ENCODE measurements at places on chromosomes 2 and 18. TPM values are rescaled to one million over a fixed set of nuclear protein-coding genes. Genes with fewer than 3 reads are reported as not detected.

GRCh38 chr2:171347591-171348032, 86.2 kb downstream of the METTL8 start:
- H3K4me1 ChIP-seq, result peaks cover 31% of the 10 kb centered on the region
- no peak overlapping the region for H3K4me3 ChIP-seq
- H3K36me3 ChIP-seq, result peaks cover 4% of the 10 kb centered on the region
- peak; percentile 39 for DNase-seq
- H3K27ac ChIP-seq, result peak overlapping the region; percentile 65

Gene TRAPPC8
- 34.2 TPM for total RNA-seq

Gene AMER3
- not detected for total RNA-seq

DNA sequence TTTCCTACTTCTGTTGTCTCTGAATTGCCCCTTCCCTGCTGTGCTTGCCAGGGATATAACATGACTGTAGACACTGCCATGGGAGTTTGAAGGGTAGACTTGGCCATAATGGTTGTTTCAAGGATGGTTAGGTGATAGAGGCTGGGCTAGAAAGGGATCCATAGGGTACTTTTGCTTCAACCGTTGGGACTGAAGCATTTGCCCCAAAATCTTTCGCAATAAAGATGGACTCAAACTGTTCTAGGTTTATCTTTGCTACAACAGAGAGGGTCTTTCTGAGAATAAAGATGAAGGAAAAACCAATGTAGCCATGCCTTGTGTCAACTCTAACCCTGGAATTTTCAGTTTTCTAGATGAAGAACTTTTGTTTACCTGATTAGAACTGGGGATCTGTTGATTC, 27.2 kb downstream of the MSGN1 start:
- DNase-seq, result no peak
- H3K4me3 ChIP-seq, result no peak overlapping the region
- H3K4me1 ChIP-seq, result no peaks in the 10 kb centered on the region
- peaks cover 4% of the 10 kb centered on the region for H3K27me3 ChIP-seq

Gene ALPG
- not detected for total RNA-seq

GRCh38 chr18:55370936-55371335, 217.1 kb downstream of the TCF4 start:
- no peak overlapping the region for H3K4me3 ChIP-seq
- no peaks in the 10 kb centered on the region for H3K4me1 ChIP-seq
- H3K27ac ChIP-seq, result no peak overlapping the region
- no peaks in the 10 kb centered on the region for H3K27me3 ChIP-seq

GRCh38 chr18:78724214-78724914, 255.3 kb upstream of the SALL3 start:
- H3K4me3 ChIP-seq, result no peak overlapping the region
- no peaks in the 10 kb centered on the region for H3K36me3 ChIP-seq
- H3K4me1 ChIP-seq, result no peaks in the 10 kb centered on the region

GRCh38 chr2:182132605-182133004, 147.0 kb downstream of the PPP1R1C start:
- H3K27ac ChIP-seq, result no peak overlapping the region
- no peak overlapping the region for H3K4me3 ChIP-seq
- no peaks in the 10 kb centered on the region for H3K4me1 ChIP-seq
- H3K36me3 ChIP-seq, result no peaks in the 10 kb centered on the region

DNA sequence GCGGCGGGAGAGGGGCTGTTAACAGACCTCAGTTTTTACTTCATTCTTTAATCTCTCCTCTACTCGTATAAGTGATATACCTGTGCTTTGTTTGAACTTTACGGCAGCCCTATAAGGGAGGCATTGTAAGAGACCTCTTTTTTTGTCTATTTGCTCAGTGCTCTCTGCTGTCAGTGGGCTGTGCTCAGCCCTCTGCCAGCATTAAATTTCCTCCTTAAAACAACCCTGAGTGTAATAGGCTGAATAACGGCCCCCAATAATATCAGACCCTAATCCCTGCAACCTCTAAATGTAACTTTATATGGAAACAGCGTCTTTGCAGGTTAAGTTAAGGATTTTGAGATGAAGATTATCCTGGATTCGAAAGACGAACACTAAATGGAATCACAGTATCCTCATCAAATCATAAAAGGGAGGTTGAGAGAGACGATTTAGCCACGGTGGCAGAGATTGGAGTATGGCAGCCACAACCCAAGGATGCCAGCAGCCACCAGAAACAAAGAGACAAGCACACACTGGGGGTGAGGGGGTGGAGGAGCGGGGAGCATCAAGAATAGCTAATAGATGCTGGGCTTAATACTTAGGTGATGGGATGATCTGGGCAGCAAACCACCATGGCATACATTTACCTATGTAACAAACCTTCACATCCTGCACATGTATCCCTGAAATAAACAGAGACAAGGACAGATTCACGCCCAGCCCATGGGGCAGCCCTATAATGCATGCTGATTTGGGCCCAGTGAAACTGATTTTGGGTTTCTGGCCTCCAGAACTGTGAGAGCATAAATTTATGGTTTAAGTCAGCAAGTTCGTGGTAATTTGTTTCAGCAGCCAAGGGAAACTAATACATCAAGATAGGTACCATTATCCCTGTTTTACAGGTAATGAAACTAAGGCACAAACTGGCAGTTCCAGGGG, 894 bp upstream of the FARSB start:
- H3K27me3 ChIP-seq, result no peaks in the 10 kb centered on the region
- peaks cover 31% of the 10 kb centered on the region for H3K4me1 ChIP-seq
- peak overlapping the region; percentile 91 for H3K4me3 ChIP-seq
- peak overlapping the region; percentile 98 for H3K27ac ChIP-seq
- DNase-seq, result no peak

Gene XDH
- not detected for total RNA-seq

Gene TDRD15
- 0.02 TPM for total RNA-seq

GRCh38 chr2:74148457-74149246, 940 bp upstream of the BOLA3 start:
- H3K4me3 ChIP-seq, result peak overlapping the region; percentile 2
- no peak for DNase-seq
- H3K27me3 ChIP-seq, result no peaks in the 10 kb centered on the region

Gene PROM2
- not detected for total RNA-seq

DNA sequence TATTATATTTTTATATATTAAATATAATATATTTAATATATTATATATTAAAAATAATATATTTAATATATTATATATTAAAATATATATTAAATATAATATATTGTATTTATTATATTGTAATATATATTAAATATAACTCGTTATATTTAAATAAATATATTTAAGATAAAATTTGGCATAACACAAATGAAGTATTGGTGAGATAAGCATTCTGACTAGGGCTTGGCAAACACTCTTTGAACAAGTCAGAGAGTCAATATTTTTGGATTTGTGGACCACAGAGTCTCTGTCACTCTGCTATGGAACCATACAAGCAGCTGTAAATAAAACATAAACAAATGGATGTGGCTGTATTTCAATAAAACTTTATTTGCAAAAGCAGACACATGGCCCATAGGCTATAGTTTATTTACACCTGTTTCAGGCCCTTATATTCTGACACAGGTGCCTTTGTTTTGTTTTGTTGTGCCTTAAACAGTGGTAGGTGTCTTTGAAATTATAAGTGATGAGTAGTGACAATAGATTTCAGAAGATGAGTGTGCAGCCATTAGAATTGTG, 190.1 kb downstream of the EPHA4 start:
- H3K27ac ChIP-seq, result no peak overlapping the region
- H3K4me3 ChIP-seq, result no peak overlapping the region
- DNase-seq, result no peak
- H3K36me3 ChIP-seq, result peaks cover 3% of the 10 kb centered on the region
- H3K4me1 ChIP-seq, result peaks cover 3% of the 10 kb centered on the region
- no peaks in the 10 kb centered on the region for H3K27me3 ChIP-seq

GRCh38 chr2:226155093-226155875, 644.3 kb downstream of the IRS1 start:
- H3K4me1 ChIP-seq, result no peaks in the 10 kb centered on the region
- H3K27ac ChIP-seq, result no peak overlapping the region
- no peak for DNase-seq
- H3K4me3 ChIP-seq, result no peak overlapping the region
- no peaks in the 10 kb centered on the region for H3K36me3 ChIP-seq

- H3K36me3 ChIP-seq, result no peaks in the 10 kb centered on the region
- no peak overlapping the region for H3K4me3 ChIP-seq
- H3K4me1 ChIP-seq, result no peaks in the 10 kb centered on the region
- no peak for DNase-seq
- H3K27ac ChIP-seq, result no peak overlapping the region
- H3K27me3 ChIP-seq, result no peaks in the 10 kb centered on the region
Measured at GRCh38 chr18:32847691-32848090, 74.9 kb upstream of the KLHL14 start.

GRCh38 chr2:84807063-84807485, 73.8 kb downstream of the TRABD2A start:
- no peak for DNase-seq
- peaks cover 8% of the 10 kb centered on the region for H3K4me1 ChIP-seq
- H3K27ac ChIP-seq, result no peak overlapping the region
- no peaks in the 10 kb centered on the region for H3K36me3 ChIP-seq

DNA sequence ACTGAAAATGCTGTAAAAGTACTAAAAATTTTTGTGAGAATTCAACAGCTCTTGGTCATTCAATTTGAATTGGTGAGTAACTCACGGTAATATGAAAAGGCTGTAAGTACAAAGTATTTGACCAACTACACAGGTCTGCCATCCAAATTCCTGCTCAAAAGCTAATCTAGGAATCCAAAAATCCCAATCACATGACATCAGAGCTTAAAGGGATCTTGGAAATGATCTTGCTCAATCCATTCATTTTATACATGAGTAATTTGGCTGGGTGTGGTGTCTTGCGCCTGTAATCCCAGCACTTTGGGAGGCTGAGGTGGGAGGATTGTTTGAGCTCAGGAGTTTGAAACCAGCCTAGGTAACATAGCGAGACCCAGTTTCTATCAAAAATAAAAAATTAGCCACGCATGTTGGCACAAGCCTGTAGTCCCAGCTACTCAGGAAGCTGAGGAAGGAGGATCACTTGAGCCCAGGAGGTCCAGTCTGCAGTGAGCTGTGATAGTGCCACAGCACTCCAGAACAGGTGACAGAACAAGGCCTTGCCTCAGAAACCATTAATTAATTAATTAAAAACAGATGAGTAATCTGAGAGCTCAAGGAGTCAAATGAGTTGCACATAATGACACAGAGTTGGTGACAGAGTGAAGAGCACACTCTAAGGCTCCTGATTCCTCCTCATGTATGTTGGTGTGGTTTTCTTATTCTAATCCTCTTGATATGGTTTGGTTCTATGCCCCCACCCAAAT, 19.8 kb downstream of the SPIRE1 start:
- H3K27ac ChIP-seq, result no peak overlapping the region
- H3K4me3 ChIP-seq, result no peak overlapping the region
- peaks cover 6% of the 10 kb centered on the region for H3K4me1 ChIP-seq
- no peaks in the 10 kb centered on the region for H3K36me3 ChIP-seq

DNA sequence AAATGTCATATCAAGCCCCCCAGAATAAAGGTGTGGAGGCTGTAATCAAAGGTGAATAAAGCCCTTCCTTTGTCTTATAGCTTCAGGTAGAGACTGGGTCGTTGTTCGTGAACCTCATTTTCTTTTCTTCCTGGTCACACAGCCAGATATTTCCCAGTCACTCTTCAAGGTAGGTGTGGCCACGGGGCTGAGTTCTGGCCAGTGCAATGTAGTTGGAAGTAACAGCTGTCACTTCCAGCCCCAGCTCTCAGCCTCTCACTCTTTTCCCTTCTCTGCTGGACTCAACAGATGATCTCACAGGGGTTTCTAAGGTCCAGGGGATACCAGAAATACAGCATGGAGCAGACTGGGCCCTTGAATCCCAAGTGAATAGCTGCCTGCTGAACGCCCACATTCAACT, 15.8 kb upstream of the TRPM8 start:
- H3K4me1 ChIP-seq, result peaks cover 15% of the 10 kb centered on the region
- peaks cover 11% of the 10 kb centered on the region for H3K27me3 ChIP-seq
- DNase-seq, result no peak
- no peaks in the 10 kb centered on the region for H3K36me3 ChIP-seq

Gene SERPINB10
- total RNA-seq, result not detected

GRCh38 chr18:24658302-24658701, 197.9 kb downstream of the HRH4 start:
- DNase-seq, result no peak
- no peak overlapping the region for H3K27ac ChIP-seq
- H3K36me3 ChIP-seq, result no peaks in the 10 kb centered on the region
- H3K27me3 ChIP-seq, result peaks cover 2% of the 10 kb centered on the region
- peaks cover 12% of the 10 kb centered on the region for H3K4me1 ChIP-seq

GRCh38 chr2:19607931-19608771, 249.7 kb upstream of the OSR1 start:
- no peak overlapping the region for H3K4me3 ChIP-seq
- H3K27ac ChIP-seq, result no peak overlapping the region
- H3K36me3 ChIP-seq, result no peaks in the 10 kb centered on the region
- no peak for DNase-seq

DNA sequence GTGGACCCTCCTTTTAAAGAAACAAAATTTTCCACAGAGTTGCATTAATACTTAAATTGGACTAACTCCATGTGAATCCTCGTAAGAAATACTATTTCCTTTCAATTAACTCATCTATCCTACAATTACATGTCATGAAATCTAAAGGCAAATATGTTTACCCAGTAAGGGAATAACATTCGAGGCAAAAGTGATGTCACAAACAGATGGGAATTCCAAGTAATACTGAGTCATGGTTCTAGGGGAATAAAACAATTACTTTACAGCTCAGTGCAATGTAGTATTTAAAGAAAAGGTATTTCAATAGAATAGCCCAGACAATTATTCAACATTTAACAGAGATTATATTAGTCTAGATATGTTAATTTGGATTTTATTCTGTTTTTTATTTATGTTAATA, 205.8 kb downstream of the ZNF385B start:
- H3K4me1 ChIP-seq, result no peaks in the 10 kb centered on the region
- no peaks in the 10 kb centered on the region for H3K36me3 ChIP-seq
- H3K27me3 ChIP-seq, result no peaks in the 10 kb centered on the region
- H3K27ac ChIP-seq, result no peak overlapping the region
- no peak overlapping the region for H3K4me3 ChIP-seq

Gene MPPE1
- 34.0 TPM for total RNA-seq

GRCh38 chr2:48529676-48530032, 300 bp upstream of the STON1 start:
- peak; percentile 25 for DNase-seq
- no peak overlapping the region for H3K27ac ChIP-seq
- H3K4me1 ChIP-seq, result peaks cover 17% of the 10 kb centered on the region
- peak overlapping the region; percentile 80 for H3K4me3 ChIP-seq
- no peaks in the 10 kb centered on the region for H3K27me3 ChIP-seq

- H3K36me3 ChIP-seq, result no peaks in the 10 kb centered on the region
- peaks cover 9% of the 10 kb centered on the region for H3K4me1 ChIP-seq
- no peak for DNase-seq
- H3K27ac ChIP-seq, result no peak overlapping the region
Measured at GRCh38 chr2:26409785-26410184, 8.1 kb downstream of the DRC1 start.

DNA sequence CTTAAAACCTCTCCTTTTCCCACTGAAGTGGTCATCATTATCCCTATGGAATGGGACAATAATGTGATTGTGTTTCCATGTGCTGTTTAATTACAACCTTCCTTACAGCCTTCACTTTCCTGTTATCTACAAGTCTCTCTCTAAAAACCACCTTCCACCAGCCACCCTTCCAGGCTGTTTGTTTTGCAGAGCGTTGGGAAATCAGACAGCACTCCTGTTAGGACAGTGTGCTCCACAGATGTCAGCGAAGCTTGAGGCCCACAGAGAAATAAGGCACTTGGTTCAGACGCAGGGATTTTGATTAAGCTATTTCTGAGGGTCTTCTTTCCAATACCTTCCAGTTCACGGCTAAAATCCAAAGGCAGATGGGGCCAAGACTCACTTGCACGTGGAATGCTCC, 32.3 kb upstream of the ASPRV1 start:
- no peak overlapping the region for H3K4me3 ChIP-seq
- no peak for DNase-seq
- peaks cover 8% of the 10 kb centered on the region for H3K4me1 ChIP-seq
- no peak overlapping the region for H3K27ac ChIP-seq
- peaks cover 11% of the 10 kb centered on the region for H3K36me3 ChIP-seq
- no peaks in the 10 kb centered on the region for H3K27me3 ChIP-seq

Gene IL1B
- total RNA-seq, result 0.44 TPM

Gene TOGARAM2
- total RNA-seq, result 9.6 TPM

Data from activated CD4-positive, alpha-beta memory T cell treated with anti-CD3 and anti-CD28 coated beads for 36 hours (primary cell).